ENCODE measurements at places on chromosomes 6 and 20. TPM values are rescaled to one million over a fixed set of nuclear protein-coding genes. Genes with fewer than 3 reads are reported as not detected.
A peak's percentile ranks its signal among the peaks of the same experiment; 100 is the strongest.

DNA sequence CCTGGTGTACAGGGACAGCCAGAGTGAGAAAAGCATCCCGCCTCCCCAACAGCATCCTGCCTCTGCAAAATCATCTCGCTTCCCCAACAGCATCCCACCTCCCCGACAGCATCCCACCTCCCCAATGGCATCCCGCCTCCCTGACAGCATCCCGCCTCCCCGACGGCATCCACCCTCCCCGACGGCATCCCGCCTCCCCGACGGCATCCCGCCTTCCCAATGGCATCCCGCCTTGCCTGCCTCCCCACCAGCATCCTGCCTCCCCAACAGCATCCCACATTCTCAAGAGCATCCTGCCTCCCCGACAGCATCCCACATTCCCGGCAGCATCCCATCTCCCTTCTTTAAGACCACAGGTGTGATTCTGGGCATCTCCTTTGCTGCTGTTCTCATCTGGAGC lies 46.0 kb upstream of the NXT1 start:
- no peak for DNase-seq

GRCh38 chr6:166997768-166998255 lies 1.4 kb upstream of the CEP43 start:
- peak; percentile 55 for DNase-seq

Gene TFAP2D
- not detected for total RNA-seq

GRCh38 chr6:19558201-19558600 lies 279.0 kb upstream of the ID4 start:
- no peak for DNase-seq

DNA sequence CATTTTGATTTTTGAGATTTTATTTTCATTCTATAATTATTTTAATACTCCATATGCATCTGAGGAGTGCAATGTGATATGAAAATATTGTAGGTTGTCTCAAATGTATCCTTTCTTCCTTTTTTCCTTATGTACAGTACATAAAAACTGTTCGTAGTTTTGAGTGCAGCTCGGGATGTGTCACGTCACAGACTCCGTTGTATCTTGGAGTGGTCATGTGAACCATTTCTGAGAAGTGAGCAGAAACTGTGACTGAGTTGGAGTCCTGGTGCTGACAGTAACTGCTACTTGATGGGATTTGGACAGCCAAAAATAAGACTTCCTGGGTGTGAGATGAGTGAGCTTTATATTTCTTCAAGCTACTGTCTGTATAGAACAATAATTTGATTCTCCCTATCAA lies 761.4 kb upstream of the MAN1A1 start:
- no peak for DNase-seq

Gene RNF144B
- 6.7 TPM for total RNA-seq

Gene SMOC2
- 8.6 TPM for total RNA-seq

DNA sequence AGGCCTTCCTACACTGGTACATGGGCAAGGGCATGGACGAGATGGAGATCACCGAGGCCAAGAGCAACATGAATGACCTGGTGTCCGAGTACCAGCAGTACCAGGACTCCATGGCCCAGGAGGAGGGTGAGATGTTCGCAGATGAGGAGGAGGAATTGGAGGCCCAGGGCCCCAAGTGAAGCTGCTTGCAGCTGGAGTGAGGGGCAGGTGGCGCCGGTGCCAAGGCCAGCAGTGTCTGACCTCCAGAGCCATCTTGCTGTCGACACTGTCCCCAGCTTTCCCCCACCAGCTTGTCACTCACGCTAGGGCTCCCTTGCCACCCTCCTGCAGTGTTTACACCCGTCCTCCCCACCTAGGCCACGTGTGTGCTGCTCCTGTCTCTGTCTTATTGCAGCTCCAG lies 12.2 kb downstream of the GABRR2 start:
- DNase-seq = no peak

GRCh38 chr6:36686668-36687513 lies 8.4 kb downstream of the CDKN1A start:
- no peak for DNase-seq

GRCh38 chr20:58524814-58525213 lies 9.6 kb upstream of the APCDD1L start:
- DNase-seq = no peak

DNA sequence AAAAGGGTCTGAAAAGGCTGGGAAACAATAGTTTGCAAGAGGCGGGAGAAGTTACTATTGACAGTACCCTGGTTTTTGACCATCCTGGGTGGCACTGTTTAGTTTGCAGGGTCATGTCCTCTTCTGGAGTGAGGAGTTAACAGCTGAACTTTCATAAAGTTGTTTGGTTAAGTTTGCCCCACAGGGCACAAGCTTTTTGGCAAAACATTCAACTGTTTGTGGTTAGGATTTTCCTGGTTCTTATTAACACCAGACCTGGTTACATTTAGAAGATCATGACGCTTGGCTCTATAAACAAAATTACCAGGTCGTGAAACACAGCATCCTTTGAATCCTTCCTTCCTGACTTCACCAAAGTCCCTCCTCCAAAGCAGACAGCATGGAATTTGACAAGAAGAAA lies 106.1 kb downstream of the RIN2 start:
- no peak for DNase-seq

DNA sequence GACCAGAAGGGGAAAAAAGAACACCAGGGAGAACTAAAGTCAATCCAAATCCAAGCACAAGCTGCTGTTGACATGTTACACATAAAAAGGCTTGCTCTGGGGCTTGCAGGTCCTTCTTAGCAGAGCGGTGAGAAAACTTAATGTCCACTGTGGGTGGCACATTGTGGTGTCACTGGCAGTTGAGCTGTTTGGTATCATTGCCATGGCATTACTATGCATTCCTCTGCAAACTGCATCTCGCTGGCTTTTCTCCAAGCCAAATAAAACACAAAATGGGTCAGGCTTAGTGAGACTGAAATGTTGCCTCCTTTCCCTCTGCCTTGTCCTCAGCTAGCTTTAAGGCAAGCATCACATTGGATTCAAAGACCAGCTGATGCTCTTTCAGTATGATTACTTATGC lies 40.9 kb downstream of the LY86 start:
- DNase-seq = no peak

Gene NXT1
- total RNA-seq = 7.4 TPM

Gene WFDC10B
- total RNA-seq = not detected

DNA sequence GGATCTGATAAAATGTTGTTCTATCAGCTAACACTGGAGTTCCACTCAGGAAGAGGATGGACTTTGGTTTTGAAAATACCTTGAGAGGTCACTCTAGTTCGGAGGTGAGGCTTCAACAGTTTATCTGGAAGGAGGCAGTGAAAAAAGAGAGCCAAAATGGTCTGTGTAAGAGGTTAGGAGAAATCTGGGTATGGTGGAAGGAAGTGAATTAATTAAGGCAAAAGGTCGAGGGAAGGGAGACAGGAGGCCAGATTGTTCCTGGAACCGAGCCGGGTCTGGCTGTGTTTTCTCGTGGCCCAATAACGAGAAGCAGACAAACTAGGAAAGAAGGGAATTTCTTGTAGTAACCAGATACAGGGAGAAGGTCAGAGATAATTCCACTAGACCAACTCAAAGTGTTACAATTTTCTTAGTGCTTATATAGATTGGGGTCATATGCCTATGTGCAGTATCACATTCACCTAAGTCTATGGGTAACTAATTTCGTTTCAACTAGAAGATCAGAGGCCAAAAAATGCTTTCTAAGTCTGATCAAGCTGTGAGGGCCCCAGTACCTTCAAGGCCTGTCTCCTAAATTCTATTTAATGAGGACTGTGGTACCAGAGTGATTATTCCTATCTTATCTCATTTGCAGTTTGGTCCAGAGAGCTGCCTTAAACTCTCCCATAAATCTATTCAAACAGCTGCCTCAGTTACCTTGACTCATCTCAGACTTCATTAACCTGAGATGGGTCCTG lies 96.0 kb upstream of the SNX9 start:
- DNase-seq = no peak

DNA sequence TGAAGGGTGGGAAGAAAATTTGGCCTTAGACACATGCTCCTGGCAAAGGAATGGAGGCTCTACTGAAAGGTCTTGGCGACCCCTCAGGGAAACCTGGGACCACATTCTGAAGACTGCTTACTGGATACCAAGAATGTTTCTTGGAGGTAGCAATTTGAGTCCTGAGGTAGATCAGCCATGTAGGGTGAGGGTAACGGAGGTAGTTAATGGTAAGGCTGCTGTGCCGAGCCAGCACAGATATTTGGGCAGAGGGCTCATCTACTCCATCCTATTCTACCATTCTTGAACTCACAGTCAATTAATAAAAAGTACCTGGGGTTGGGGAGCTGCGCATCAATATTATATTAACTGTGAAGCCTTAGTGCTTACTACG lies 401 bp upstream of the PHF3 start:
- no peak for DNase-seq

Gene MRPL2
- 31.6 TPM for total RNA-seq

DNA sequence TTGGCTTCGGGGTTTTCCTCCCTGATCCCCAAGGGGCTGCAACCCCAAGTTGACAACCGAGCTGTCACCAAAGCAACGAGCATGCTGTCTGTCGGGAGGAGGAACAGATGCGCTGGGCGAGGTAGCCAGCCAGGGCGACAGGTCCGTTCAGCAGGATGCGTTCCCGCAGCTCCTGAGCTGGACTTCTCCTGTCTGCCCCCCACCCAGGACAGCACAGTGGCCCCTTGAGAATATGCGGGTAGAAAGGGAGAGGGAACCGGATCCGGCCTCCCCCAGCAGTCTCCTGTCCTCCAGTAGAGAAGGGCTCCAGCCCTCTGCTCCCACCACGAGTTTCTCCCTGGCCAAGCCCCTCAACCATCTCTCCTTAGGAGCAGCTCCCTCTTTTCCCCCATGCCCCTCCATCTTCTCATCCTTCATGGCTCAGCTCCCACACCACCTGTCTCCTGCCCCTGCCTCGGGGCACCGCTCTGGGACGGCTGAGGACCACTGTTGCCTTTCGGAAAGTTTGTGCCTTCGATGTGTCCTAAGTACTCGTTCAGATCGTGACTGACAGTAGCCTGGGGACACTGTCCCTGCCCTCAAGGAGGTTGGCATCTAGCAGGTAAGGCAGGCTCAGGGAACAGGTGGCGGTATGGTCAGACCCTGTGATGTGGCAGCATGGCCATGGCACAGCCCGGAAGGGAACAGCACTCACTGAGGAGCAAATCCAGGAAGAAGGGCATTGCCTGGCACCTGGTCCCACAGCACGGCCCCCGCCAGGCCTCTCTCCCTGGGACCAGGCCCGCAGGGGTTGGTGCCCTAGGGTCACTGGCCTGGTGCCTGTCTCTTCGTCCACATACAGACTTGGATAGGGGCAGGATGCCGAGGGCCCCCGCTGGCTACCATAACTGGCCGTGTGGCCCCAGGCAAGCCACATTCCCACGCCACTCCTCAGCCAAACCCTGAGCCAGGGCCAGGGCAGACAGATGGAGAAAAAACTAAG lies 96.3 kb downstream of the ASXL1 start:
- no peak for DNase-seq
